ENCODE measurements at places on chromosomes 7 and 10. TPM values are rescaled to one million over a fixed set of nuclear protein-coding genes. Genes with fewer than 3 reads are reported as not detected.

The PDK4 gene
- total RNA-seq, result not detected

GRCh38 chr7:36408589-36408988 lies 18.9 kb downstream of the ANLN start:
- H3K4me1 ChIP-seq, result peaks cover 23% of the 10 kb centered on the region
- H3K27ac ChIP-seq, result no peak overlapping the region
- H3K4me3 ChIP-seq, result no peak overlapping the region
- DNase-seq, result no peak
- no peaks in the 10 kb centered on the region for H3K27me3 ChIP-seq
- peaks cover 28% of the 10 kb centered on the region for H3K36me3 ChIP-seq

The SPDYE9 gene
- not detected for total RNA-seq

- H3K27ac ChIP-seq, result no peak overlapping the region
- peaks cover 29% of the 10 kb centered on the region for H3K27me3 ChIP-seq
- no peaks in the 10 kb centered on the region for H3K36me3 ChIP-seq
- H3K4me1 ChIP-seq, result no peaks in the 10 kb centered on the region
Observed at GRCh38 chr10:118373786-118374185, 31.7 kb upstream of the FAM204A start.

DNA sequence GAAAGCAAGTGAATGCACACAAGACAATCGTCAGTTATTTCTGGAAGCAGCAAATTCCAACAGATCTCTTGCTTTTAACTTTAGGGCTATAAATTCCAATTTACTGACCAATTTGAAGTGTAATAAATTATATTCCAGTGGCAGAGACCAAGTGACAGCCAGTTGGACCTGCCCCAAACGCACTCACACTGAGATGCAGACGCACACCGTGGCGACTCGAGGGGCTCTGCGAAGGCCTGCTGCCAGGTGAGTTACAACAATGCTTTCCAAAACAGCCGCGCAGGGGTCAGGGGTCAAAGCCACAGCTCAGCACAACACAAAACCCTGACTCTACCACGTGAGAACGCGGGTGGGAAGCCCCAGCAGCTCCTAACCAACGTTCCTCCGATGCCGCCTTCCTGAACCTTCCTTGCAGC lies 97.4 kb downstream of the ZRANB1 start:
- H3K27ac ChIP-seq, result no peak overlapping the region
- H3K36me3 ChIP-seq, result no peaks in the 10 kb centered on the region
- H3K4me3 ChIP-seq, result no peak overlapping the region
- H3K4me1 ChIP-seq, result no peaks in the 10 kb centered on the region
- no peak for DNase-seq
- H3K27me3 ChIP-seq, result peaks cover 2% of the 10 kb centered on the region

The TWIST1 gene
- 5.6 TPM for total RNA-seq
